SK-N-SH treated with all-trans-retinoic acid at 6 μM for 48 hours (cell line): ENCODE measurements at places on chromosomes 6 and 20.
A peak's percentile ranks its signal among the peaks of the same experiment; 100 is the strongest.

- peak; percentile 64 for ATAC-seq
Observed at GRCh38 chr20:52076164-52076563, 115.4 kb downstream of the ZFP64 start.

DNA sequence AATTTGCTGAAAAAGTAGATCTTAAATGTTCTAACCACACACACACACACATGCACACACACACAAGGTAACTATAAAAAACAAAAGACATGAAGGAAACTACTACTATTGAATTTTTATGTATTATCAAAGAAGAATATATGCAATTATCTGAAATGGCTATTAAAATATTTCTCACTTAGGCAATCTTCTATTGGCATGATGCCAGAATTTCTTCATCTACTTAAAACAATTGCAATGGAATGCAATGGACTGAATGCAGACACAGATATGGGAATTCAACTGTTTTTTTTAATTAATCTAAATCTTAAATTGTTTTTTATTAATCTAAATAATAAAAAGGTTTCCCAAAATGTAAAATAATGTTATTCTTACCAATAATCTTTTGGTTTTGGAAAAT lies 152.6 kb upstream of the SMLR1 start:
- no peak for ATAC-seq

DNA sequence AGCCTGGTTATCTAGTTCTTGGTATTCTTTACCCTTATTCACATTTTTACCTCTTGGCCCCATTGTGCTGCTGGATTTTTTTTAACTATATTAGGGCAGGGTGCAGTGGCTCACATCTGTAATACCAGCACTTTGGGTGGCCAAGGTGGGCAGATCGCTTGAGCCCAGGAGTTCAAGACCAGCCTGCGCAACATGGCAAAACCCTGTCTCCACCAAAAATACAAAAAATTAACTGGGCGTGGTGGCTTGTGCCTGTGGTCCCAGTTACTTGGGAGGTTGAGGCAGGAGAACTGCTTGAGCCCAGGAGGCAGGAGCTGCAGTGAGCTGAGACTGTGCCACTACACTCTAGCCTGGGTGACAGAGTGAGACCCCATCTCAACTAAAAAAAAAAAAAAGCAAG lies 12.2 kb upstream of the TAF8 start:
- ATAC-seq: no peak

DNA sequence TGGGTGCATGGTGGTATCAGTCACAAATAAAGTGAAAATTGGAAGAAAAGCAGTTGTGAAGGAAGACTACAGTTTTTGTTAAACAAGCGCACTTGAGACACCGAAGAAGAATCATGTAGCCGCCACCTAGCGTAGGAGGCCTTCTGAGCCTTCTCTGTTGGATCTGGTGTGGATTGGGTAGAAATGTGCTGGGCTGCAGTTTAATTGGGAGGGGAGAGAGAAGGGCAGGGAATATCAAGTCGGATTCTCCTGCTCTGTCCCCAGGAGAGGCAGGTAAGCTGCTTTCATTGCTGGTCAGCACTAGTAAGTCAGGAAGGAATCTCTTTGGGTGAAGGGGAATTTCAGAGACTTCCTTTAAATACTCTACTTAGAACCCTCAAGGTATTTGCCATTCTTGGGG lies 1.2 kb upstream of the FABP7 start:
- ATAC-seq: no peak

GRCh38 chr6:39421383-39422225 lies 99.1 kb upstream of the KCNK16 start:
- no peak for ATAC-seq

- ATAC-seq: peak; percentile 43
Observed at GRCh38 chr6:117548797-117549301, 53.5 kb downstream of the GOPC start.

GRCh38 chr6:120966321-120966720 lies 368.0 kb downstream of the TBC1D32 start:
- no peak for ATAC-seq

DNA sequence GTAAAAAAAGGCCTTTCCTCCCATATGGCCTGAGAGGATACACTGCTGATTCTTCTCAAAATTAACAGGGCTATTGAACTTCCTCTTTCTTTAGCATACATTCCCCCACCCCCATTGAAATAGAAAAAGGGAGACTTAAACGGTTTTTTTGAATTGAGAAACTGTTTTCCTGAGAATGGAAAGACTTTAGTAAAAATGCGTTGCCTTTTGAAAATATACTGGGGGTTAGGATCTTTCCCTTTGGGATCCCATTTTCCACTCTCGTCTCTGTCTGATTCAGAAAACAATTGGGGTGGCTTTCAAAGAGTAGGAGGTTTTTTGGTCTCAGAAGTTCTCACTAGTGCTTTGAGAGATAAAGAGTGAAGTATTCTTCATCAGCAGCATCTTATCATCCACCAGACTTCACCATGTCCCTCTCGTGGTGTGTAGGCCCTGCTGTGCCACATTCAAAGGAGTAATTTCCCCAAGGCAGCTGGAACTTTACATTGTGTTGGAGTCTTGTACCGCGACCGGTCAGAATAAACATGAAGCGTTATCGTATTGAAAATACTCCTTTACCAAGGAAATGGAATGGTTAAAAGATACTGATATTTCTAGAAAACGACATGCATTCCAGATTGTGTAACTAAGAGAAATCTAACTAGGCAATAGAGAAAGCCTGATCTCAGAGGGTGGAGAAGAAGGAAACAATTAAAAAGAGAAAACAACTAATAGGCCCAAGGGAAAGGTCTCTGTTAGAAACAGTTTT lies 10.6 kb downstream of the MYB start:
- ATAC-seq: no peak

DNA sequence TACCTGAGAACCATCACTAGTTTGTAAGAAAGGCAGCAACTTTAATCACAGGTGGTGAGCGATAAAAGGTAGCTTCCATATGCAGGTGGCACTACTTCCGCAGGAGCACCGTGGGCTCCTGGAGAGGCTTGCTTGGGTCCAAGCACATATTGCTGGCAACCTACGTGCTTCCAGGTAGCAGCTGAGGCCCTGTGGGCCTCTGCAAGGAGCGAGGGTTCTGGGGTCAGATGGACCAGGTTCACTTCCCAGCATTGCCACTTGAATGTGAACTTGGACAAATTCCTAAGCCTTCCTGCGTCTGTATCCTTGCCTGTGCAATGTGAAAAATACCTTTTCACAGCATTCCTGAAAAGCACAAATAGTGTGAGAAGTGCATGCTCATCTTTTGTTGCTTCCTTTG lies 31.0 kb downstream of the TXNDC5 start:
- ATAC-seq: no peak

- ATAC-seq: no peak
Observed at GRCh38 chr6:52872031-52872430, 31.4 kb upstream of the GSTA5 start.

DNA sequence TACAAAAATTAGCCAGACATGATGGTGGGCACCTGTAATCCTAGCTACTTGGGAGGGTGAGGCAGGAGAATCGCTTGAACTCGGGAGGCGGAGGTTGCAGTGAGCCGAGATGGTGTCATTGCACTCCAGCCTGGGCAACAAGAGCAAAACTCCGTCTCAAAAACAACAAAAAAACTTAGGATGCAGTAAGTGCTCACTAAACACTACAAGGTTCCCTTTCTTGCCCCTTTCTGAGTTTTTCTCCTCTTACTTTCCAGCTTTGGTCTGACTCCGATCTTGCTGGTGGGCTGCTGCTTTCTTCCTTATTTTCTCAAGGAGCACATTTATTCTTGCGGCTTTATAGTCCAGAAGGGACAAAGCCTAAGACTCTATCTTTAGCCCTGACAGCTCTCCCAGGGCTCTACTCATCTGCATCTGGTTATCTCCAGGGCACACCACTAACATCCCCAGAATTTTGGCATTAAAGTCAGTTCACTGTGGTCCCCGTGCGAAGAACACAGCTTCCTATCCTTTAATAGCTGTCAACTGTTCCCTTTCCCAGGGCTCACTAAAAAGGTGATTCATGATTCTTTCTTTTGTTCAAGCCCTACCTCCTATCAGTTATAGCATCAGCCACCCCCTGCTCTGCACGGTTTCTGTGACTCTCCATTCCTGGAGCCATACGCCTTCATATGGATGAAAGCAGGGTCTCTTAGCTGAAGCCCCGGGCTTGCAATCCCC lies 17.1 kb upstream of the RPN2 start:
- ATAC-seq: no peak

DNA sequence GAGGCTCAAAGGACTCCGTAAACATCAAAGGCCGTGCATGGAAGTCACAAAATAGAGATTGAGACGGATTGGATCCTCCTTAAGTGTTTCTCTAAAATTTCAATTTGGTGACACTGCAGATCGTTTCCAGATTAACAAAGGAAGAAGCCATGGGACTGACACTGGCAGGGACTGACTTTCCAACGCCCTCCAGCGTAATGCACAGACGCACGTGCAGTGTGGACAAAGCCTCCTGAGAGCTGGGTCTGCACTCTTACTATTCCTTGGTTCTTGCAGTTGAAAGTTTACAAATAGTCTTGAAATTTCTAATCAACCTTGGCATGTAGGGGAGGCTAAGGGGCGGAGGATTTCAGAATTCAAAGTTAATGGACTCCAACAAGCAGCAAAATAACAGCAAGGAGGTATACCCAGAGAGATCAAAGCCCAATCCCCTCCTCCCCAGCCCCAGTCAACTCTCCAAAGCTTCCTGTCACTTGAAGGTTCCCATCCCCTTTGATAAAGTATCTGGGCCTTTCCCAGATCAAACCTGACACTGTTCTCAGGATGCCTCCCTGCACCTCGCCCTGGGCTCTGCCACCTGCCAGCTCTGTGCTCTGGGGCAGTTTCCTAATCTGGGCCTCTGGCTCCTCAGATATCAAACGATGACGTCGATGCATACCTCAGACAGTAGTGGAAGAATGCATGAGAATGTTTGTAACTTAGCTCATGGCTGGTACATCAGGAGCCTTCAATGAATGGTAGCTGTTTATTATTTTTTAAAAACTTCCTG lies 106.5 kb upstream of the TRAF3IP2 start:
- no peak; the same call in 2 of the 3 replicates for ATAC-seq

- no peak for ATAC-seq
Observed at GRCh38 chr6:169912266-169913095, 161.1 kb downstream of the ERMARD start.

- no peak for ATAC-seq
Observed at GRCh38 chr20:58008413-58008812, 220.0 kb downstream of the ANKRD60 start.

- no peak for ATAC-seq
Observed at GRCh38 chr6:131789219-131789618, 18.6 kb upstream of the ENPP1 start.

- ATAC-seq: no peak
Observed at GRCh38 chr6:113819169-113819830, 37.8 kb upstream of the MARCKS start.

DNA sequence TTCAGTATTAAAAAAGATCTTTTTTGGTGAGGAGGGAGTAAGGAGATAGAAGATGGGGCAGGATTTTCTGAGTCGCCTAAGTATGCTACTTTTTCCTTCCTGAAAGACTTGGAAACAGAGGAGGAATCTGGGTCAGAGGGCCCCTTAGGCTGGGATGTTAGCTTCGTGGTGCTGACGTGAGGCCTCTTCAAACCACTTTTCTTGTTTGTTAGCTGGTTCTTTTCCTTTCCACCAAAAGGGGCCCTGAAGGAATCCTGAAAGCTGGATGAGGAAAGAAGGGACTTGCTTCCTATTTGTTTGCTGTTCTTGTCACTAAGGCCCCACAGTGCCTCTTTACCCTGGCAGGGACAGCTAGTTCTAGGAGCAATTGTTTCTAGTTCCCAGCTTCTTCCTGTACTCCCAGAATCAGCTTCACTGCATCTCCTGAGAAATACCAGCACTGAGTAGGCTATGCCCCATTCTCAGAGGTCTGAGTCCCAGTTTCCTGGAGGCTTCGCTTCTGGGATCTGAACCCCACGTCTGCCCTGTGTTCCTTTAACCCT lies 2.2 kb upstream of the IL20RA start:
- ATAC-seq: no peak

- ATAC-seq: no peak
Observed at GRCh38 chr20:32289661-32290431, 12.4 kb downstream of the KIF3B start.

DNA sequence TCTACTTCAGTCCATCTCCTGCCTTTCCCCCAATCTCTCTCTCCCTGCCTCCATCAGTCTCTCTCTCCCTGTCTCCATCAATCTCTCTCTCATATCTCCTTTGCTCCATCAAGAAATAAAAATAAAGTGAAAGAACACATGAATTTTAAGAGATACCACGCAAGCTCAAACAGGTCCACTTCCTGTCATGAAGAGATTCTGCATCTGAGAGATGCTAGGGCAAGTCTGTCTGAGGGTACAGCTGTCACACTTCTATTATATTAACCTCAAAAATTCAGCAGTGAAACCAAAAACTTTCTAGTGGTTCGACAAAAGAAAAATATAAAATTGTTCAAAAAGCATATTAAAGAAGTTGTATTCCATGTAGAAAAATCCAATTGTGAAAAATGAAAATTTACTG lies 296.8 kb upstream of the RSPO3 start:
- ATAC-seq: no peak
